HuH-7.5 (cell line): ENCODE measurements at places on chromosomes 13 and 19.

- no peak for DNase-seq
Measured at GRCh38 chr19:39827216-39827615, 6.7 kb downstream of the DYRK1B start.

GRCh38 chr13:30735872-30736175 is 481 bp downstream of the ALOX5AP start:
- DNase-seq = no peak

DNA sequence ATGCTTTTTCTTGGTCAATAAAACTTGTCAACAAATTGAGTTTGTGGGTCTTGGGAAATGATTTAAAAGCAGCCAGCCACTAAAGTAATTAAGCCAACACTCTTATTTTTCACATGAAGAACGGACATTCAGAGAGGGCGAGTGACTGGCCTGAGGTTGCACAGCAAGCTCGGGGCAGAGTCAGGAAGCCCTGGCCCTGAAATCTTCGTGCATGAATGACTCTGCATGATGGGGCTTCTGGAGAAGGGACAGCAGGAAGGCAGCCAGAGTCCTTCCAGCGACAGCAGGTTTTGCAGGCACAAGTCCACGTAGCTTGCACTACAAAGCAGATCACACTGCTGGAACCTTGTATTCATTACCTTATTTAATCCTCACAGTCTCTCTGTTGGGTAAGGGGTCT is 232.5 kb downstream of the ZNF536 start:
- no peak for DNase-seq

GRCh38 chr13:80562433-80563156 is 221.7 kb upstream of the SPRY2 start:
- DNase-seq = no peak

- DNase-seq = no peak
Measured at GRCh38 chr19:41175801-41176777, 16.9 kb upstream of the CYP2S1 start.
